Stimulated activated CD4-positive, alpha-beta T cell treated with anti-CD3 and anti-CD28 coated beads, Interleukin-4, amount 100 ng/mL, for 1 hour (primary cell): ENCODE measurements at places on chromosomes 4 and X.

- no peak for DNase-seq
These were observed 37.1 kb downstream of the EFHC2 start for GRCh38 chrX:44306356-44306755.

DNA sequence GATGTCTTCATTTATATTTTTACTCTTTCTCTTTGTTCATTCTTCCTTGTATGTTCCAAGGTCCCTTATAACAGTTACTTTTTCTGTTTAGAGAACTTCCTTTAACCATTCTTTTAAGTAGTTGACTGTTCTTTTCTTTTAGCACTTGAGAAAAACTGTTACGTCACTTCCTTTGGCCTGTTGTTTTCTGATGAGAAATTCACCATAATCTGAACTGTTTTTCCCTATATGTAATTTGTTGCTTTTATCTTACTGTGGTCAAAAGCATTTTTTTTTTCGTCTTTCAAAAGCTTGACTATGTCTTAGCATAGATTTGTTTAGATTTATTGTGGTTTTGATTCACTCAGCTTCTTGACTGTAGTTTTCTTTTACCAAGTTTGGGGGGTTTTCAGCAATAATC, 1660.3 kb upstream of the PCDH10 start:
- no peak for DNase-seq

DNA sequence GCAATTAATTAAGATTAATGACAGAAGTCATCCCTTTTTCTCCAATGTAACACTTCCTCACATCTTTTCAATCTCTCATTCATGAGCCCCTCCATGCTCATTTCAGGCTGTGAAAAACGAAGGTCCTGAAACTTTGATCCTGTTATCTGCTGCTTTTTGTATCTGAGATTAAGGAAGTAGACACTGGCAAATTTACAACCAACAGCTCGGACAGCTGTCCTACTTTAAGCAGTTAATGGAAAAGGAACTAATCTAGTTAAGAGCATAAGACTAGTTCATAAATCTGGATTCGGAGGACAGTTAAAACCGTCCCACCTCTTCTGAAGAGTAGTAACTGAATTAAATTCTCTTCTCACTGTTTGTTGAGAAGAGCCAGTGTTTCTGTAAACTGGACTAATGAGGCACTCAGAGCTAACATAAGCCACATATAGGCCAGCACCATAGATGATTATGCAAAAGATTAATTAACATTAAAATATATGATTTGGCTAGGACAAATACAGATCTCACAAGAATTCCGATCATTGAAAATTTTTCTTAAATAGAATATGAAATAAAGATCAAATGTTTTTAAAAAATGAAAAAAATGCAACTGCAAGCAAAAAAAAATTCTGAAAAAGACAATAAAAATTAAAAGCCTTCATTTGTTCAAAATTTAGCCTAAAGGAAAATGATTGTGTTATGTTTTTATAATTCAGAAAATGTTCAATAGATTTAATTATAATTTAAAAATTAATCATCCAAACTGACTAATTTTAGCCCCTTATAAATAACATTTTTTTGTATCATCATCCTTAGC, 114.4 kb downstream of the ANTXR2 start:
- no peak for DNase-seq

GRCh38 chrX:115344885-115345614, 55.5 kb downstream of the LUZP4 start:
- DNase-seq: no peak

DNA sequence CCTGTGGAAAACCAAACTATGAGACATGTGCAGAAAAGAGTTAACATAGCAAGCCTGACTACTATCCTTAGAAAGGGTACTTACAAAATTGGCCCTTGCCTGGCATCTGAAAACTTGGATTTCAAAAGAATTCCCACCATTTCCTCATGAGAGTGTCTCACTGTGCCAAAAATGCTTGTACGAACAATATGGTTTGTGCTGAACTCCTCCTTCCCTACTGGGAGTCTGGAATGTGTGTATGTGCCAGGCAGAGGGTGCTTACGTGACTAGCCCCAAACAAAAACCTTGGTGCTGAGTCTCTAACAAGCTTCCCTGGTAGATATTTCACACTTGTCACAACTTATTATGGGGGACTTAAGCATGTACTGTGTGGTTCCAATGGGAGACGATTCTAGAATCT, 81.7 kb upstream of the GIMD1 start:
- no peak for DNase-seq

DNA sequence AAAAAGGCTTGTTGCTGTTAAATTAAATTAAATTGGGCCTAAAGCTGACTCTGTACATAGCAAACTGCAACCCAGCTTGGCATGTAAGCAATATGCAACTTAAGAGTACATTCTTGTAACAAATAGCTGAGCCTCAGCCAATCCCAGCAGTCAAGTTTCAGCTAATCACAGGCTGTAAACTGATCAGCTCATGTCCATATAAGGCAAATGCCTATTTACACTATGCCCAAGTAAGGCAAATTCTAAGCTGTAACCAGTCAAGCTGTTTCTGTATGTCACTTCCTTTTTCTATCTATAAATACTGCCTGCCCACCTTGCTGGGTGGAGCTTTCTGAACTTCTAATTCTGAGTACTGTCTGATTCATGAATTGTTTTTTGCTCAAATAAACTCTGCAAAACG, 429.1 kb upstream of the FTHL17 start:
- no peak for DNase-seq

DNA sequence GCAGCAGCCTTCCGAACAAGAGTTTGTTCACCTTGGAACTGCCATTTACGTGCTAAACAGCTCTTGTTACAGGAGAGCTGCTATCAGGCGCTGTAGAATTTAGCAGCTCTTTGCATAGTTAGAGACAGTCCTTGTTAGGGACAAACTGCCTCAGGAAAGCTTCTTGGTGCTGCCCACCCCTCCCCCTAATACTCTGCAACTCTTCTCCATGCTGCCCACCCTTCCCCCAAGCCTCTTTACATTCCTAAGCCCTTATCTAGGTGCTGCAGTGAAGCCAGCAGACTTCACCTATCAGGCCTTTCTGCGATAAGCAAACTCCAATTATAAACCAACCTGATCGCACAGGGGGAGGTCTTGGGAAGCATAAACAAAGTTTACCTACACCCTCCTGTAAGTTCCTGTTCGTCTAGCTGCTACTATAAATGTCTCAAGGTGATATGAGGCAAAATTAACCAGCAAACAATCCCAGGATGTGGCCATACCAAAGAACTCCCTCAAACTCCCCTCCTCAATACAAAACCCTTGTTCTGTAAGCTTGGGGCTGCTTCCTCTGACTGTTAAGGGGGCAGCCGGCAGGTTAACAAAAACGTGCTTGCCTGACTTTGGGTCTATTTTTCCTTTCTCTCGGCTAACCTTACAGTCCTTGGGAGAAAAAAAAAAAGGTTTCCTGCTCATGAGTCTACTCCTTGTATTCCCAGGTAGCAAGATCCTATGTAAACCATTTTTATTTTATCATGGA, 74.0 kb upstream of the GC start:
- no peak for DNase-seq

DNA sequence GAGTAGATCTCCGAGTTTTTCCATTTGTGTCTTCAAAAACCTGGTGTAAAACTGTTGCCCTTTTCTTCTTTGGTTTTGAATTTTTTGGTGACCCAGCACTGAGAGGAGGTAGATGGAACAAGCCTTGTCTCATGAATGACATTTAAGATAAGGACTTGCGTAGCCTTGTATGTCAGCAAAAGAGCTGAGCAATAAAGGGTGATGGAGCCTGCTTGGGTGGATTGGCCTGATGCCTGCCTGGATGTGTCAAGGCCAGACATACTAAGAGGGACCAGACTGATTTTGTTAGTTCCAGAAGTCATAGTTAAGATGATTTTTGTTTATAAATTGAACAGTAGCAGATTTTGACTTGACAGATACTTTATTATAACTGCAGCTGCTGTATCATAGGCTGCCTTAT, 134.9 kb downstream of the POLA1 start:
- DNase-seq: no peak

GRCh38 chr4:44756559-44756958, 30.2 kb upstream of the GNPDA2 start:
- no peak for DNase-seq

DNA sequence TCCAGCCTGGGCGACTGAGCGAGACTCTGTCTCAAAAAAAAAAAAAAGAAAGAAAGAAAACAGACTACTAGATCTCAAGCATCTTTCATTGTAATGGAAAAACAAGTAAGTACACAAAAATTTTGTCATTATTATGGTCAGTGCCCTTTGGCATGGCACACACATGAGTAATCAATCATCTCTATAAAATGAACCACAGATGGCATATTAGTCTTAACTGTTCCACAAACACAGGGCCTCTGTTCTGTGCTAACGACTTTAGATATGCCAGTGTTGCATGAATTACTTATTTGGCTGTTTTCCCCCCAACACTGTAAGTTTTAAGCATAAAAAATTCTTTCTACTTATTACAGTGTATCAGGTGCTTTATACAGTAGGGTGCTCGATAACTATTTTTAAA, 90.4 kb downstream of the COX7B2 start:
- DNase-seq: no peak

- no peak for DNase-seq
These were observed 42.8 kb upstream of the SPP1 start for GRCh38 chr4:87932718-87933141.

DNA sequence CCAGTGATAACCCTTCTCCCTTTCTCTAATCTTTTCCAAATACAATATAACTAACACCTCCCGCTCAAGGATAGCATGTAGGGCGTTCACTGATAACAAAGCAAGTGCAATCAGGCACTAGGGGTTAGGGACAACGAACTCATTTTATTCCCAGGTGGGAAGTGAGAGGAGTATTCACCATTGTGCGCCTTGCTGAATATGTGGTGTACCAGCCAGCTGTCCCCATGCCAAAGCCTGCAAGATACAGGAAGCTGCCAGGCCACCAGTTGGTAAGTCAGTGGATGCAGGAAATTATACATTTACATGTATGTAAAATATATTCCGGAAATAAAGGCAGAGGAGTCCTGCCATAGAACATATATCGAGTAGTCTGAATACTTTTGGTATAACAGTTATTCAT, 6.3 kb upstream of the HPRT1 start:
- no peak for DNase-seq
